ENCODE measurements at places on chromosomes 2 and 18.

DNA sequence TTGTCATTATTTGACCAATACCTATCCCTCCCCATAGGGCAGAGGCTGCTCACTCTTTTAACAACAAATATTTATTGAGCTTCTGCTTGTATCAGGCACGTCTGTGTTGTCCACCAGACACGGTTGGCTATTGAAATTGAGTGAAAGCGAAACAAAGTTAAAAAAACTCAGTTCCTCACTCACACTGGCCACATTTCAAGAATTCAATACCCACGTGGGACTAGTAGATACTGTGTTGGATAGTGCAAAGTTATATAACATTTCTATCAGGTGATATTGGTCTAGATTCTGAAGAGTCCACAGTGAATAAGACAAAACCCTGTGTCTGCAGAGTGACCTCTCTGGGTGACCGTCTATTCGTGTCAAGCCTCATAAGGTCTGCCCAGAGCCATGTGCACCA, 43.9 kb upstream of the GALR1 start:
- no peak for DNase-seq

GRCh38 chr18:8688216-8688800, 17.0 kb upstream of the MTCL1 start:
- DNase-seq: no peak

- DNase-seq: no peak
These were observed 92.5 kb downstream of the HAUS1 start for GRCh38 chr18:46196627-46197243.

- peak; percentile 16 for DNase-seq
These were observed at the start of gene PTPRM for GRCh38 chr18:7566567-7567473. PTPRM (plus strand) TSS chr18:7567316; CDS start chr18:7567819, 503 bp downstream.

DNA sequence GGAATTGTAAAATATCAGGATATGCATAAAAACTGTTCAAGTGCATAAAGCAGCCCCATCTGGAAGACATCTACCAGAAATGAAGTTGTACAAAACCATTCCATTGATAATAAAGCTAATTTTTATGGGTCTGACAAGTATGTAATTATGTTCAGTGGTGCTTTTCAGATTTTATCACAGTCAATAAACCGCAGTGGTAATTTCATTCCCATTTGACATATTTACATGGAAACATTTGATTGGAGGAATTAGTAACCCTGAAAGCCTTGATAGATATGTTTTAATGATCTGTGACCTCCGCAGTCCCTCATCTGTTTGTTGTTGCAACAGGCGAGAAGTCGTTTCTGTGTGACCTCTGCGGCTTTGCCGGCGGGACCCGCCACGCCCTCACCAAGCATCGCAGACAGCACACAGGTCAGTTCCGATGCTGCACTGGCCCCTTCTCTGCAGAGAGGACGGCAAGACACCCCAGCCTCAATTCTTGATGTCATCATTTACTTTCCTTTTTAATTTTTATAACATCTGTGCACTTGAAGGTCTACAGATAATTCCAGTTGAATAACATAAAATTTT, 283.1 kb downstream of the ZNF407 start:
- DNase-seq: no peak

DNA sequence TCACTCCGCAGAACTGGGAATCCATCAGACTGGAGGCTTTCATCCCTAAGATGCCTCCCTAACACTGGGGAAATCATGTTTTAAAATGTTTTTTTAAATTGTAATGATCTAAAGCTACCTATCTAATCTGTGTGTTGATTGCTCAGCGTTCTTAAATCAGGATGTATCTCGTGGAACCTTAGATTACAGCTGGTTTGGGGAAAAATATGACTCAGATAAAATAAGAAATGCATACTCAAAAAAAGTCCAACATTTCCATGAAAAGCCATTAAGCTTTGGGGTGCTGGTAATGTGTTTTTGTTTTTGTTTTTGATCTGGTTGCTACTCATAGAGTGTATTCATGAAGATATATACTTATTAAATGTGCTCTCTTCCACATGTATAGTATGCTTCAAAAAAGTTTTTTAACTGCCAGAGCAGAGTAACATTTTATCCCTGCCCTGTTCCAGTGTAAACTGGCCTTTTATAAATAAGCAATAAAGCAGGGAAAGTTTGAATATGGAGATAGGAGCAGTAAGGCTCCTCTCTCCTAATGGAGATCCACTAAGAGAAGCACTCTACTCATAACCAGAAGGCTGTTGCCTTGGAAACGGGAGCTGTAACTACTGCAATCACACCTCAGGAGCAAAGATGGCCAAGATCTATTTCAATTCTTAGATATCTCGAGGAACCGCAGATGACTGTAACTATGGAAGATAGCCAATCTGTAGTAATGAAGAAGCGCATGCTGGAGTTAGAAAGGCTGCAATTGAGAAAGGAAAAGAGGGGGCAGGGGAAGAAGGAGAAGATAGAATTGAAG, 41.6 kb downstream of the ANKRD44 start:
- no peak for DNase-seq

- DNase-seq: no peak
These were observed 133.2 kb downstream of the ZNF532 start for GRCh38 chr18:58997811-58998337.

- no peak for DNase-seq
These were observed 154.8 kb downstream of the ZNF236 start for GRCh38 chr18:76977108-76977621.

DNA sequence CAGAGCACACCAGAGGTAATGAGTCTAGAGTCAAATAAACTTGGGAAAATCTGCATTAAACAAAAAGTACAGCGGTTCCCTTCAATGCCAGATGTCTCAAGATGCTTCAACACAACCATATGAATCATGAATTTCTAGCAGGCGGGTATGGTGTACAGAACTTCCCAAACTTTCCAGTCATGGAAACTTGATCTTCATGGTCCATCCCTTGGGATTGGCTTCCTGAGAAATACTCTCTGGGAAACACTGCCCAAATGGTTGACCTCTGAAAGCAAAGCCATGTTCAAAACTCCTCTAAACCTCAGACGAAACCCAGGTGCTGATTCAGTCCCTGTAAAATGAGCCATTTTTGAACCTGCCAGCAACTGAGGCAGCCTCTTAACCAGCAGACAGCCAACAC, 16.4 kb upstream of the TMEM247 start:
- no peak for DNase-seq

DNA sequence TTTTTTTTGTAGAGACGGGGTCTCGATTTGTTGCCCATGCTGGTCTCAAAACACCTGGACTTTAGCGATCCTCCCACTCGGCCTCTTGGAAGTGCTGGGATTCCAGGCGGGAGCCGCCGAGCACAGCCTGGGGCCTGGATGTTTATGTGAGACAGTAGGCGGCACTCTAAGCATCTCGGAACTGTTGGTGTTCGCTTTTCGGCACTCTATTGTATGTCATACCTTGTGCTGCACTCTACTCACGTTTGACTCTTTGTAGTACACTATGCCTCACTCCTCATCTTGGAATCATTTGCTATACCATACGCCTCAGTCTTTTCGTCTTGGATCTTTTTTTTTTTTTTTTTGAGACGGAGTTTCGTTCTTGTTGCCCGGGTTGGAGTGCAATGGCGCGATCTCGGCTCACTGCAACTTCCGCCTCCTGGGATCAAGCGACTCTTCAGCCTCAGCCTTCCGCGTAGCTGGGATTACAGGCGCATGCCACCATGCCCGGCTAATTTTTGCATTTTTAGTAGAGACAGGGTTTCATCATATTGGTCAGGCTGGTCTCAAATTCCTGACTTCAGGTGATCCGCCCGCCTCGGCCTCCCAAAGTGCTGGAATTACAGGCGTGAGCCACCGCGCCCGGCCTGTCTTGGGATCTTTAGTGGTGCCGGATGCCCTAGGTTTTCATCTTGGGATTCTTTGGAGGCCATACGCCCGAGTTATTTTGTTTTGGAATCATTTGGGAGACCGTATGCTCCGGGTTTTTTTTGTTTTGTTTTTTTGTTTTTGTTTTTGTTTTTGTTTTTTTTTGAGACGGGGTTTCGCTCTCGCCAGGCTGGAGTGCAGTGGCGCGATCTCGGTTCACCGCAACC, 24.2 kb upstream of the ZDBF2 start:
- no peak for DNase-seq

GRCh38 chr2:105396254-105397024, 2.4 kb downstream of the FHL2 start:
- peak; percentile 96 for DNase-seq

- peak; percentile 74 for DNase-seq
These were observed 39.1 kb upstream of the GALNT3 start for GRCh38 chr2:165833156-165833555.

DNA sequence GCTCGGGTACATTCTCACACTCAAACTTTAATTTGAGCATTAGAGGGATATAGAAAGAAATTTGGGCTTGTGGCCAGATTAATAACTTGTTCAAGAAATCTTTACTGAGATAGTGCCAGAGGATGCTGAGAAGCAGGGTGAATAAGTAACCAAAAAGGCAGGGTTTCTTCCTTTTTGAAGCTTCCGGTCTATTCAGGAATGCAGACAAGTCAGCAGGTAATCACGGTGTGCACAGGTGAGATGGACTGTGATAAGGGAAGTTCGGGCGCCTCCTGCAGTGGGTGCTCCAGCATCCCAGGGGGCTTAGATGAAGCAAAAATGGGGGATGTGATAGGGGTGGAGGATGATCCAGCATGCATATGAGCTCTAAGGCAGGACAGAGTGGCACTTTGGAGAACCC, 44.9 kb upstream of the CYP1B1 start:
- no peak for DNase-seq

All from epithelial cell of prostate (primary cell).